ENCODE measurements at places on chromosomes 2 and 18. TPM values are rescaled to one million over a fixed set of nuclear protein-coding genes. Genes with fewer than 3 reads are reported as not detected.

Gene PTCD3
- total RNA-seq: 66.0 TPM

Gene NT5C1B
- total RNA-seq: not detected

Gene MATN3
- total RNA-seq: 4.3 TPM

Gene CYS1
- 0.20 TPM for total RNA-seq

Gene MYOM1
- 0.07 TPM for total RNA-seq

Gene ABCG8
- not detected for total RNA-seq

Gene CHRND
- total RNA-seq: not detected

Data from foreskin keratinocyte (primary cell).